Fibroblast of skin of abdomen (primary cell): ENCODE measurements at places on chromosomes 3 and 15.

DNA sequence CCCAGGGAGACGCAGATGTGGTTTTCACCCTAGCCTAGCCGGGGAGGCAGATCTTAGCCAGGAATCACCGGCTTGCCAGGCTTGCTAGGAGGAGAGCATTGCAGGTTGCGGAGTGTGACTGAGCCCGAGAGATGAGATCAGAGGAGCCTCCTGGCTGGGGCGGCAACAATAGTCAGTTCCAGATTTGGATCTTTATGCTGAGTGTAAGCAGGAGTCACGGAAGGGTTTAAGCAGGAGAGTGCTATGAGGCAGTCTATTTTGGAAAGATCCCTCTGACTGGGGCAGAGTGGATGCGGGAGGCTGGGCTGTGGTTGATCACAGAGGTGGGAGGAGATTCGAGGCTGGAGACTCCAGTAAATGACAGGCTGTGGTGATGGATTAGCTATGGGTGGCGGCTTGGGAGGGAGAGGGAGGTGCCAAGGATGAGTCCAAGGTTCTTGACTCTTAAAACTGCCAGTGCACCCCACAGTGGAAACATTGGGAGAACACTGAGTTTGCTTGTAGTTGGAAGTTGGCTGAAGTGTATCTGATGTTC lies 10.4 kb upstream of the BAHD1 start:
- peak; percentile 31 for DNase-seq

DNA sequence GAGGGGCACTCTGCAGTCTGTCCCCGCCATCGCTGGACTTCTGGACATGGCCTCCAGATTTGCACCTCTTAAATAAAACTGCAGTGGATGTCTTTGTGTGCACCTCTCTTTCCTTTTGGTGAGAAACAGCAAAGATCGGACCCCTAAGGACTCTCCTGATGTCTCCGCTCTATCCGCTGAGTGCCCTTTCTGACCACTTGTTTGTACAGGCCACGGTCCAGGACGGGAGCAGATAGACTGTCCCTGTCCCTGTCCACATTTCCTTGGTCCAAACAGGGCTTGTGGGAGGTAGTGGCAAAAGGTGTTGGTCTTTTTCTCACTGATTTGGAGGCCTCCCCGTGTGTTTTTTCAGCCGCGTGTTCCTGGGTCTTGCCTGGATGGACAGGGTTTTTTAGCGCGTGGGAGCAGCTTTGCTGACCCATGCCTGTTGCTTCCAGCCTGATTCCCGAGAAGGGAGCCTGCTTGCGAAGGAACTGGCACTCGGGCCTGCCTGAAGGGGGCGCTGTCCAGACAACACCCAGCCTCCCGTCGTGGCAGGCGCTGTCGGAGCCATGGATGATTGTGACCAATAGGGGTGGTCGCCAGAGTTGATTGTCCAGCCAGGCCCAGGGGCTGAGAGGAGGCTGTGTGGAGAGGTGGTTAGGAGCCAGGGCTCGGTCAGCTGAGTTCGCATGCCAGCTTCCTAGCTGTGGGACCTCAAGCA lies 13.2 kb upstream of the STAB1 start:
- DNase-seq = no peak

- DNase-seq = no peak
These were observed 2.1 kb downstream of the PBRM1 start for GRCh38 chr3:52683611-52684010.

GRCh38 chr15:90557186-90558084 lies 27.7 kb downstream of the CRTC3 start:
- DNase-seq = peak; percentile 31

GRCh38 chr15:34155859-34156258 lies 54.0 kb downstream of the PGBD4 start:
- no peak for DNase-seq

- DNase-seq = no peak
These were observed 35.5 kb downstream of the FAH start for GRCh38 chr15:80188251-80188650.

DNA sequence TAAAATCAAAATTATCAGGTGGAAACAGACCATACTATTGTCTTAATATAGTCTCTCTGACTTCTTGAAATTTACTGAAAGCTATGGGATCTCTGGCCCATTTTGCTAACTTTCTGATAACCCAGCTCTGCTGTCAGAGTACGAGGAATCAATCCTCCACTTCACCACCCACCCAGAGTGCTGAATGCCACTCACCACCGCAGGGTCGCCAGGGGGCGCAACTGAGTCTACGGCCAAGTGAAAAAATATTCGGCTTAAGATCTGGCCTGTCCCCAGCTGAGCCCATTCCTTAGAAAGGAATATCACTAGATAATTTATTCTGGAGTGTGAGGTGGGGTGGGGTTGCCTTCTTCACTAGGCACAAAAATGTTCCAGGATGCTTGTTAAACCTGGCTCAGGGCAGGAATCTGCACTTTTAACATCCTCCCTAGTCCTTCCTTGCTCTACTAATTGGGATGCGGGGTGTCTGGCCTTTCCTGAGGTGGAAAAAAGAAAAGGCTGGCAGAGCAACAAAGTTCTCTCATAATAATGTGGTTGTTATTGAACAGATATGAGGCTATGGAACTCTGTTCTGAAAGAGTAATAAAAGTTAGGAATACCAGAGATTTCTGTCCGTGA lies 520.6 kb downstream of the MFSD1 start:
- DNase-seq = peak; percentile 23
